ENCODE measurements at places on chromosomes 3 and 15.

DNA sequence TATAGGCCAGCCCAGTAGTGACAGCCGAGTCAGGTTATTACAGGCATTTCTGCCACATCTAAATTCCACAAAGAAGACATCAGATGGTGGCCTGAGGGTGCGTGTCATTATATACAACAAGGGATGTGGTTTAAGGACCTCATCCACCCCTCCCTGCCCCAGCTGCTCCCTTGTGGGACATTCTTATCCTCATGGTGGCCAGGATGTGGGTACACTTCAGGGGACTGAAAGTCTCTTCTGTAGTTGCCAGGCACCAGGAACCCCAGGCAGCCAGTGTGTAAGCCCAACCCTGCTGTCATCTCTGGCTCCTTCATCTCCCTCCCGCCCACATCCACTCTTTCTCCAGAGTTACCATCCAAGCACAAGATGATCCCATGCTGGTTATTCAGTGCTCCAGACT lies 224.9 kb upstream of the TOPAZ1 start:
- H3K27ac ChIP-seq = no peak overlapping the region
- H3K36me3 ChIP-seq = no peaks in the 10 kb centered on the region
- no peak overlapping the region for H3K4me3 ChIP-seq
- no peak for DNase-seq
- H3K27me3 ChIP-seq = peaks cover 15% of the 10 kb centered on the region

GRCh38 chr15:29135702-29136646 lies 133.6 kb downstream of the NSMCE3 start:
- no peaks in the 10 kb centered on the region for H3K4me1 ChIP-seq
- DNase-seq = no peak
- H3K4me3 ChIP-seq = no peak overlapping the region
- no peak overlapping the region for H3K27ac ChIP-seq
- H3K36me3 ChIP-seq = no peaks in the 10 kb centered on the region

DNA sequence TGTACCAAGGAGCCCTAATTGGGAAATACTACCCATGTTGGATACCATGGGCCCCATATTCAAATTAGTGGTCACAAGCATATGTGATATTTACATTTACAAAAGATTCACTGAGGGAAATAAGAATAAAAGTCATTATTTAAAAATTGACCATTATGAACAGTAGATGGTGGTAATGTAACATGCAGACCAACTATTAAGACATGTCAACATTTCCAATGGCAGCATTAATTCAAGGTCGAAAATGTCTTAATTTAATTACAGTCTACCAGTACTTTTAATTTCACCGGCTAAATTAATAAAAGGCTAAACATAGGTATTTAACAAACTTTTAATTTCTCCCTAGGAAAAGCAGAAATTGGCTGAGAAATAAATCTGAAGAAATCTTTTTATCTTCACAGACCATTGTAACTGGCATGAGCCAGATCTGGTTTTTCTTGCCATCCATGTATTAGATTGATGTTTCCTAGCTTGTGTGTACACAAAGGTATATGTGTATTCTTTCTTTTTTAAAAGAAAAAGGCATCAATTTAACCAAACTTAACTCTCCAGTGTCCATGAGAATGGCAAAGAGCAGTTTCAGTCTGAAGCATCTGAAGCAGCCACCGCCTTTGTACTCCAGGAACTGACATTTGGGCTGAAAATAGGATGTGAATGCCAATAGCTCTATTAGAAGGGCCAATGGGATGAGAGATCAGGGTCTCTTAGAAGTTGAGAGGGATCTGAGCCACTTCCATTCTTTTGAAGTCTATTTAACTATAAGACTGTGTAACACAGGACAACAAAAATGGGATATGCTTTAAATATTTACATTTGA lies 26.6 kb downstream of the NEK11 start:
- DNase-seq = no peak
- no peak overlapping the region for H3K27ac ChIP-seq
- no peaks in the 10 kb centered on the region for H3K36me3 ChIP-seq
- no peaks in the 10 kb centered on the region for H3K4me1 ChIP-seq

GRCh38 chr15:50543556-50543955 lies 2.9 kb downstream of the USP50 start:
- H3K36me3 ChIP-seq = no peaks in the 10 kb centered on the region
- no peak overlapping the region for H3K4me3 ChIP-seq
- H3K4me1 ChIP-seq = no peaks in the 10 kb centered on the region
- H3K27me3 ChIP-seq = peaks cover 6% of the 10 kb centered on the region
- no peak overlapping the region for H3K27ac ChIP-seq

- no peaks in the 10 kb centered on the region for H3K36me3 ChIP-seq
- H3K4me1 ChIP-seq = no peaks in the 10 kb centered on the region
- DNase-seq = no peak
Observed at GRCh38 chr3:177855021-177855420, 657.7 kb upstream of the TBL1XR1 start.

GRCh38 chr3:162196964-162197363 lies 700.4 kb downstream of the OTOL1 start:
- no peaks in the 10 kb centered on the region for H3K27me3 ChIP-seq
- DNase-seq = no peak
- no peaks in the 10 kb centered on the region for H3K4me1 ChIP-seq
- H3K4me3 ChIP-seq = no peak overlapping the region

Measured in CD4-positive, CD25-positive, alpha-beta regulatory T cell (primary cell).